CD4-positive, alpha-beta T cell treated with Interleukin-12 subunit alpha and Interleukin-12 subunit beta, for 1 hour (primary cell): ENCODE measurements at places on chromosomes 7 and 10.

GRCh38 chr7:29900745-29901144 lies 88.9 kb downstream of the SCRN1 start:
- no peak for DNase-seq

DNA sequence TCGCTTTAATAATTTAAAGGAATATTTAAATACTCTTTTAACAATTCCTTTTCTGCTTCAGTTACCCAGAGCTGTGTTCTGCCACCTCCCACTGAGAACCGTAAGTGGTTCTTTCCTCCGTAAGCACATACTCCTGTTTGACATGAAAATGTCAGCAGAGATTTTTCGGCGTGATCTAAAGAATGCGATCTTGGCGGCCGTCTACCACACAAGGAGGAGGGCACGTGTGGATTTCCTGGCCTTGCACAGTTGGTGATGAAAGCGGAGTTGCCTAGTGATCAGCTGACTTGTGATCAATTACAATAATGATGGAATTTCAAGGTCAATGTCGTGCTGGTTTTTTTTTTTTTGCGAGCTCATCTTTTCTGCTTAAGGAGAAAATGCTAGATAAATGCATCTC lies 35.6 kb upstream of the INSIG1 start:
- no peak for DNase-seq

DNA sequence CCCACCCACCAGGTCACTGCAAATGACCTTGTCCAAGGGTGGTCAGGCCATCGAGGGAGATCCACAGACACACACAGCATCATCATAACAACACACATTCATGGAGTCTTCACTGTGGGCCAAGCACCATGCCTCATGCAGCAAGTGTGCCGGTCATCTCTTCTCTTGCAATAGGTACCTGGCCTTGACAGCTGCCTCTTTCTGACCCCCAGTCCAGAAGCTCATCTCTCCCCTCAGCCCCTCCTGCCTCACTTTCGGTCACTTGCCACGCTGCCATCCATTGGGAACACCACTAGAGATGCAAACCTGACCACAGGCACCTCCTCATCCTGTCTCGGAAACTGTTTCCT lies 75.9 kb downstream of the OAT start:
- DNase-seq: no peak

DNA sequence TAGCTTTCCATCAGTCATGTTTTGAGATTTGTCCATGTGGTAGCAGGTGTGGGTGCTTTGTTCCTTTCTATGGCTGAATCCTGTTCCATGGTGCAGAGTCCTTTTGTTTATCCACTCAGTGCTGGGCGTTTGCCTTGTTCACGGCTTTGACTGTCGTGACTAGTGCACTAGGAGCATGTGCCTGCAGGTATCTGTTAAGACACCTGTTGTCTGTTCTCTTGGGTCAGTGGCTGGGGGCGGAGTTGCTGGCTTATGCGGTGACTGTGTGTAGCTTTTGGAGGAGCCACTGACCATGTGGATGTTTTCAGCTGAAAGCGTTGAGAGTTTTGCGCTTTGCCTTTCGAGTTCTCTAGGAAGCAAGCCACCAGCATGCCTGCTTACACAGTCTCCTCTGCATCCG lies 573.1 kb upstream of the FOXK1 start:
- no peak for DNase-seq

- DNase-seq: no peak
Measured at GRCh38 chr7:155378580-155378934, 79.4 kb upstream of the EN2 start.

DNA sequence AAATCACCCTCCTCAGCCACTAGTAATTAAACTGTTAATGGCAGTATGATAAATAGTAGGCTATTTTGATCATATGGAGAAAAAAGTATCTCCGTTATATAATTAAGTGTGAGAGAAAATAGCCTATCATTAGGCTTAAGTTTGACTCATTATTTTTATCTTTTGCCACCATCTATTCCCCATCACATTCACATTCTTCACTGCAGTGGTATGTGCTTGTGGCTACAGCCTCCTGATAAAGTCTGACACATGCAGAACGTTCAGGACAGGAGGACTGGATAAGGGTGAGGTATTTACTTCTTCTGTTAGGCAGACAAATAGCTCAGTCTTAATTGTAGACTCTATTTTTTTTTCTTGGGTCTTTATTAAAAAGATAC lies 5.8 kb downstream of the NEBL start:
- DNase-seq: no peak

GRCh38 chr7:142566271-142566670 lies 183.0 kb upstream of the PRSS1 start:
- no peak for DNase-seq
